ENCODE measurements at places on chromosomes 2 and 18. TPM values are rescaled to one million over a fixed set of nuclear protein-coding genes. Genes with fewer than 3 reads are reported as not detected.

DNA sequence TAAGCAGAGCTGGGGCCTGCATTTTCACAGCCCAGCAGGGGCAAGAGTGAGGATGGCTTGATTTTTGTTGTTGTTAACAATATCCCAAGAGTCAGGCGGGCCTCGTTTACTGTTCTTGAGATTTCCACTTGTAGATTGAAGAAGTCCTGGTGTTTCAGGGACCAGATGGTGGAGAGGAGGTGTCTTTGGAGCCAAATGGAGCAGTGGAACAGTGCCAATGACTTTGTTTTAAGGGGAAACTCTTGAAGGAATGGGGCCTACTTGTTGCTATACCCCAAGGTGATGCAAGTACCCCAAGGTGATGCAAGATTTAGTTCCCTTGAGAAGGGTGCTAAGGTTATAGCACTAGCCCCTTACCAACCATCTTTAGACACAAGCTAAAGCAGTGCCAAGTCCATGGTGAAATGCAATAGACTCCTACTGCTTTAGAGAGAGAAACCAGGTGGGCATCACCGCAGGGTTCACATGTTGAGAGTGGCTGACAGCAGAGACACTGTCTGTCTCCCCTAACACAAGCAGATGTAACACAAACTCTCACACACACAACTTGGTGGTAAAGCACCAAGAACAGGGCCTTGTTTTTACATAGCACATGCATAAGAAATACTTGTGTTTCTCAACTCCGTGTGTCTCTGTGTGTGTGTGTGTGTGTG lies 44.0 kb downstream of the HK2 start:
- no peak overlapping the region for H3K4me3 ChIP-seq
- H3K27ac ChIP-seq: no peak overlapping the region
- H3K27me3 ChIP-seq: no peaks in the 10 kb centered on the region
- peaks cover 16% of the 10 kb centered on the region for H3K4me1 ChIP-seq
- DNase-seq: no peak
- peaks cover 40% of the 10 kb centered on the region for H3K36me3 ChIP-seq

- no peak overlapping the region for H3K4me3 ChIP-seq
- no peaks in the 10 kb centered on the region for H3K4me1 ChIP-seq
- H3K27ac ChIP-seq: no peak overlapping the region
- no peaks in the 10 kb centered on the region for H3K27me3 ChIP-seq
- H3K36me3 ChIP-seq: no peaks in the 10 kb centered on the region
Measured at GRCh38 chr2:25682082-25682481, 8.7 kb upstream of the DTNB start.

- DNase-seq: peak; percentile 58
- H3K36me3 ChIP-seq: no peaks in the 10 kb centered on the region
- H3K27ac ChIP-seq: no peak overlapping the region
- H3K4me3 ChIP-seq: no peak overlapping the region
- no peaks in the 10 kb centered on the region for H3K4me1 ChIP-seq
- no peaks in the 10 kb centered on the region for H3K27me3 ChIP-seq
Measured at GRCh38 chr2:10985260-10985659, 73.5 kb downstream of the KCNF1 start.

REG3A gene
- 3.1 TPM for total RNA-seq

DNA sequence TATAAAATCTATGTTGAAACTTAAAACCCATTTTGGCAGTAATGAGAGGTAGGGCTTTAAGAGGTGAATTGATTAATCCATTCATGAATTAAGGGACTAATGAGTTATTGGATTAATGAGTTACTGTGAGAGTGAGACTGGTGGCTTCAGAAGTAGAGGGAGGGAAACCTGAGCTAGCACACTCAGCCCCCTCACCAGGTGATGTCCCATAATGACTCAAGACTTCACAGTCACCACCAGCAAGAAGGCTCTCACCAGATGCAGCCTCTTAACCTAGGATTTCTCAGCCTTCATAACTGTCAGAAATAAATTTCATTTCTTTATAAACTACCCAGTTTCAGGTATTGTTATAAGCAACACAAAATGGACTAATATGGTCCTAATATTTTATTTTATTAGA lies 621.7 kb upstream of the ACVR2A start:
- DNase-seq: no peak
- no peaks in the 10 kb centered on the region for H3K4me1 ChIP-seq
- H3K27ac ChIP-seq: no peak overlapping the region
- H3K36me3 ChIP-seq: no peaks in the 10 kb centered on the region

- H3K4me1 ChIP-seq: no peaks in the 10 kb centered on the region
- peak overlapping the region; percentile 39 for H3K27ac ChIP-seq
- no peaks in the 10 kb centered on the region for H3K27me3 ChIP-seq
- no peaks in the 10 kb centered on the region for H3K36me3 ChIP-seq
Measured at GRCh38 chr2:102420290-102420689, 2.7 kb upstream of the IL18RAP start.

ERBB4 gene
- total RNA-seq: 2.5 TPM

PLCL1 gene
- 28.7 TPM for total RNA-seq

- H3K27ac ChIP-seq: no peak overlapping the region
- no peaks in the 10 kb centered on the region for H3K27me3 ChIP-seq
- DNase-seq: no peak
- H3K4me3 ChIP-seq: no peak overlapping the region
- no peaks in the 10 kb centered on the region for H3K4me1 ChIP-seq
Measured at GRCh38 chr18:3163968-3164367, 55.8 kb downstream of the MYOM1 start.

GRCh38 chr2:230864605-230865306 lies at the start of gene ITM2C:
Gene ITM2C (plus strand): TSS chr2:230864942. CDS start chr2:230865026, 84 bp downstream.
- H3K4me3 ChIP-seq: peak within 1 kb of the TSS; percentile 92
- no peaks in the 10 kb centered on the region for H3K36me3 ChIP-seq
- peak within 1 kb of the TSS; percentile 18 for H3K27ac ChIP-seq

DNA sequence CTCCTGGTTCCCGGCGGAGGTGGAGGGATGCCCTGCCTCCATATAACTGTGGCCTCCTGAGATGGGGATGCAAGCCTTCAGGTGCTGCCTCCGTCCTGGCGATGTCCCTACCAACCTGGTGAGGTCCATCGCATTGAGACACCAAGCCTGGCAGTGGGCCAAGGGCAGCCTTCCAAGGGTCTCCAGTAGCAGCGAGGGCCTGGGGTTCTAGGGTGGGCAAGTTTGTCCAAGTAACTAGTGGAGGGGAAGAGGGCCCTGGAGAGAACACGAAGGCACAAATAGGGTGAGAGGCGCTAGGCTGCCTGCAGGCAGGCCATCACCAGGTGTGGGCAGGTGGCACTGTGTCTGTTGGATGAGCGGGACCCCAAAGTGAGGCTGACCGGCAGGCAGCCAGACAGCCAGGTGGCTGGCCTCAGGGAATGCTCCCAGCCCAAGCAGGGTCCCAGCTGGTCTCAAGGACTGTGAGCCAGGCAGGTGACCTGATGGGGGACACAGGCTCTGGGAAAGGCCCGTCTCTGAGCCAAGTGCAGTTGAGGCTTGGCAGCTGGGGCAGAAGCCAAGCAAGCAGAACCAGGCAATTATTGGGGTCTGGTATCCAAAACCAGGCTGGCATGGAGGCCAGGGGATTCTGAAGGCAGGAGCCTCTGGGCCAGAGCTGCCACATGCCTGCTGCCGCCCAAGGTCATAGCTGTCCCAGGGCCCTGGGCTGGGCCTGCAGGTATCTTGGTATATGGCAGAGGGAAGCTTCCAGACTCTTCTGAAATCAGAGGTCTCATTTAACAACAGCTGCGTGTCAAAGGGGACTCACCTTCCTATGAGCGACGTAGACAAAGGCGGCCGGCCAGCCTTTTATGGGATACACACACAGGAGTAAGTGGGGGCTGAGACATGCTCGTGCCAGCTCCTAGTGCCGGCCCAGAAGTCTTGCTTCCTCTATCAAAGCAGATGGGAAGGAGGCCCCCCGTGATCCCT lies 23.4 kb downstream of the RAMP1 start:
- no peak overlapping the region for H3K4me3 ChIP-seq
- no peak overlapping the region for H3K27ac ChIP-seq
- no peaks in the 10 kb centered on the region for H3K27me3 ChIP-seq
- DNase-seq: no peak
- H3K4me1 ChIP-seq: peaks cover 42% of the 10 kb centered on the region
- peaks cover 11% of the 10 kb centered on the region for H3K36me3 ChIP-seq

TMEM247 gene
- not detected for total RNA-seq

SLC5A7 gene
- not detected for total RNA-seq

DNA sequence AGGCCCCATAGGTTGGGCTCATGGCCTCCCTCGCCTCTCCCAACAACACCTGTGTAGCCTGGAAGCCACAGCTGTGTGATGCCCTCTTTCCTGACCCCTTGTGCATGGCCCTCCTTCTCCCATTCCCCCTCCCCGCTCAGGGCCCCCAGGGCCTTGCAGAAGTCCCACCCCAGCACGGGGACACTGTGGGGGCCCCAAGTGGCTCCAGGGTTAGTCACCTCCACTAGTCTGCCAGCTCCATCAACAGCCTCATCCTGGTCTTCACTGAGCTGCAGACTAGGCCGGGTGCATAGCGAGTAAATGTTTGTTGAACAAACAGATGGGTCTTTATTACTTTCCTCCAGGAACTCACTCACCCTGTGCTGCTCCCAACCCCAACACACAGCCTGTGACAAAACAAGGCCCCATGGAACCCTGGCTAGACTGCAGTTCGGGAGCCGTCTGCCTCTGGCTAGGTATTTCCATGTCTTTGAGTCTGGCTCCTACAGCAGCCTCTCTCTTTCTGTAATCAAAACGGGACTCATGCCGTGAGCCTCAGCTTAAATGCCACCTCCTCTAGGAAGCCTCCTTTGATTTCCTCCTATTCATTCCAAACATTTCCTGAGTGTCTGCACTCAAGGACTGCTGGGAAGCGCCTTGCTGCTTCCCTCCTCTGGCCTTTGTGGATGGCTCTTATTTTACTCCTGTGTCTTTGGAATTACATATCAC lies 109.9 kb upstream of the ID2 start:
- H3K27me3 ChIP-seq: no peaks in the 10 kb centered on the region
- peaks cover 24% of the 10 kb centered on the region for H3K4me1 ChIP-seq
- no peak for DNase-seq
- H3K27ac ChIP-seq: no peak overlapping the region
- no peaks in the 10 kb centered on the region for H3K36me3 ChIP-seq
- no peak overlapping the region for H3K4me3 ChIP-seq

GRHL1 gene
- 5.7 TPM for total RNA-seq

- no peaks in the 10 kb centered on the region for H3K36me3 ChIP-seq
- H3K4me1 ChIP-seq: peaks cover 25% of the 10 kb centered on the region
- H3K27me3 ChIP-seq: no peaks in the 10 kb centered on the region
- H3K4me3 ChIP-seq: no peak overlapping the region
- peak; percentile 61 for DNase-seq
- no peak overlapping the region for H3K27ac ChIP-seq
Measured at GRCh38 chr2:109266998-109267854, 138.2 kb downstream of the SH3RF3 start.

DNA sequence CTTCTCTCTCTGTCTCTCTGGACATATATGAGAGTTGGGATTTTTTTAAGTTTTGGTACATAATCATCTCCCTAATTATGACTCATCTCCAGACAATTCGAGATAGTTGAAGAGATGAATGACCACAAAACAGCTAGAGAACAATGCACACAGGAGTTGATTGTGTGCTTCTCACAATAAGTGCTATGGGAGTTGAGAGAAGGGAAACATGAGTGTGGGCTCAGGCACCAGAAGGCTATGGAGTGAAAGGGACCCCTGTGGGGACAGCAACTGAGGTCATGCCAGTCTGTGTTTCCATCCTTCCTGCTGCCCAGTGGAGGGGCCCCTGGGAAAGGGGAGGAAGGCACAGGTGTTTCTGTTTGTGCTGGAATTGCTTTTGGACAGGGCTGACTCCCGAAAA lies 6.5 kb upstream of the YWHAQ start:
- no peak overlapping the region for H3K4me3 ChIP-seq
- H3K4me1 ChIP-seq: peaks cover 27% of the 10 kb centered on the region
- no peak for DNase-seq

GRCh38 chr2:43075811-43076585 lies 150.4 kb downstream of the ZFP36L2 start:
- H3K4me1 ChIP-seq: peaks cover 40% of the 10 kb centered on the region
- peak overlapping the region; percentile 36 for H3K27ac ChIP-seq
- H3K4me3 ChIP-seq: no peak overlapping the region
- no peaks in the 10 kb centered on the region for H3K36me3 ChIP-seq

GRCh38 chr18:66066191-66066590 lies 315.4 kb downstream of the CDH7 start:
- H3K4me3 ChIP-seq: no peak overlapping the region
- H3K4me1 ChIP-seq: no peaks in the 10 kb centered on the region
- H3K27me3 ChIP-seq: no peaks in the 10 kb centered on the region
- no peaks in the 10 kb centered on the region for H3K36me3 ChIP-seq

LIMS2 gene
- total RNA-seq: 52.5 TPM

GRCh38 chr2:152432206-152432653 lies 97.3 kb downstream of the FMNL2 start:
- H3K4me1 ChIP-seq: peaks cover 9% of the 10 kb centered on the region
- DNase-seq: no peak
- no peak overlapping the region for H3K27ac ChIP-seq
- no peaks in the 10 kb centered on the region for H3K36me3 ChIP-seq
- H3K4me3 ChIP-seq: no peak overlapping the region

DNA sequence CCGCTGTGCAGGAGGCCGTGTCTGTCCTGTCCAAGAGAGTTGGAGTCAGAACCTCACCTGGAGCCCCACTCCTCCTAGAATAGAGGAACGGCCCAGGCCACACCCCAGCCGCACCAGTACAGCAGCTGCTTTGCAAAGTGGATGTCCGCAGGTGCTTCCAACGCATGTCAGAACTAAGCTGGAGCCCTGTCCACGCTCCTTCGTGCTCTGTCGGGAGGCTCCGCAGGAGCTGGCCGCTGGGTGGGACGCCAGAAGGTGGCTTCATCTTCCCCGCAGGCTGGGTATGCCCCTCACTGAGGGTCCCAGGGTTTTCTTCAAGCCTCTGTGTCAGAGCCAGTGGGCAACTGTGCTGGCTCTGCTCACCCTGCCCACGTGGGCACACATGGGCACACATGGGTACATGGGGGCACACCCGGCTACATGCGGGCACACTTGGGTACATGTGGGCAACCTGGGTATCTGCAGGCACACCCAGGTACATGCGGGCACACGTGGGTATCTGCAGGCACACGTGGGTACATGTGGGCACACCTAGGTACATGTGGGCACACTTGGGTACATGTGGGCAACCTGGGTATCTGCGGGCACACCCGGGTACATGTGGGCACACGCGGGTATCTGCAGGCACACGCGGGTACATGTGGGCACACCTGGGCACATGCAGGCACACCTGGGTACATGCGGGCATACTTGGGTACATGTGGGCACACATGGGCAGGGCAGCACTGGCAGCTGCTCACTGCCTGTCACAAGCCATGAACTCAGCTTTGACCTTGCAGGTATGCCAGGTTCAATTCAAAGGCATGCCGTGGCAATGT lies 67.1 kb upstream of the CTDP1 start:
- no peaks in the 10 kb centered on the region for H3K36me3 ChIP-seq
- H3K4me3 ChIP-seq: no peak overlapping the region
- no peak overlapping the region for H3K27ac ChIP-seq
- H3K4me1 ChIP-seq: no peaks in the 10 kb centered on the region
- H3K27me3 ChIP-seq: no peaks in the 10 kb centered on the region

GRCh38 chr2:8501061-8501720 lies 180.7 kb upstream of the ID2 start:
- H3K4me1 ChIP-seq: peaks cover 15% of the 10 kb centered on the region
- no peak overlapping the region for H3K27ac ChIP-seq
- H3K36me3 ChIP-seq: no peaks in the 10 kb centered on the region
- H3K27me3 ChIP-seq: no peaks in the 10 kb centered on the region
- DNase-seq: no peak

Data from stomach (tissue), 19 donors.